ENCODE measurements at places on chromosomes 5 and 9.
A peak's percentile ranks its signal among the peaks of the same experiment; 100 is the strongest.

GRCh38 chr5:10351199-10351905 lies 2.1 kb upstream of the MARCHF6 start:
- no peak for DNase-seq

DNA sequence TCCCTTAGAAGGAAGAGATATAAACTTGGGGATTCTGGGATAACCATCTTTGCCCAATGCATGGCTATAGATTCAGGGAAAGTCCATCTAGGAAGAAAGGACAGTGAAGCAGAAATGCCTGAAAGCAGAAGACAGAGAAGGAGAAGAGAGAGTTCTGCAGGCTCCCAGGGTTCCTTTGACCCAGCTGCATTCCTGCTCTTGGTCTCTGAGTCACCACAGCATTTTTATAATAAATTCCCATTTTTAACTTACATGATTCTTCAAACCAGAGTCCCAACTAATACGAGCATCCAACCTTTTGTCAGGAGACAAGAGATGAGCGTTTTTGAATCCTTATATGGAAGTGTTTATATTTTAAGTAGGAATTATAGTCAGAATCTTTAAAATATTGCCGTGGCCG lies 12.0 kb upstream of the AOPEP start:
- DNase-seq, result no peak

DNA sequence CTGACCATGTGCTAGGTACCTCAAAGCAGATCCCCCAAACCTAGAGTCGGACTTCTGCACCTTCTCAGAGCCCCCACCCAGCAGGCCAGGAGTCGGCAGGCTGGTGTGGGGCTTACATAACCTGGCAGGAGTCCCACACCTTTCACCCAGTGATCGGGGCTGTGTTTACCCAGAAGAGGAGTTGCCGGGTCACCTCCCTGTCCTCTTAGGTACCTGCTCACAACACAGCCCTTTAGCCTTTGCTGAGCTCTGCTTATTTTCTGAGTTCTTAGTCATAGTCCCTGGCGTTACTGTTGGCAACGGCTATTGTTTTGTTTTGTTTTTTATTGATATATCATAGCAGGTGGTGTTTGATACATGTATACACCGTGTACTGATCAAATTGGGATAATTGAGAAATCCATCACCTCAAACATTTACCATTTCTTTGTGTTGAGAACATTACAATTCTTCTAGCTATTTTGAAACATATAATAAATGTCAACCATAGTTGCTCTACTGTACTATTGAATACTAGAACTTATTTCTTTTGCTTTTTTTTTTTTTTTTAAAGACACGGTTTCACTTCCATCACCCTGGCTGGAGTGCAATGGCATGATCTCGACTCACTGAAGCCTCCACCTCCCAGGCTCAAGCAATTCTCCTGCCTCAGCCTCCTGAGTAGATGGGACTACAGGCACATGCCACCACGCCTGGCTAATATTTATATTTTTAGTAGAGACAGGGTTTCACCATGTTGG lies 10.4 kb upstream of the EEIG1 start:
- DNase-seq, result peak; percentile 42

- DNase-seq, result no peak
These were observed 6.5 kb downstream of the STOM start for GRCh38 chr9:121363622-121363961.

- DNase-seq, result no peak
These were observed 60.0 kb upstream of the TUT7 start for GRCh38 chr9:86413971-86414880.

DNA sequence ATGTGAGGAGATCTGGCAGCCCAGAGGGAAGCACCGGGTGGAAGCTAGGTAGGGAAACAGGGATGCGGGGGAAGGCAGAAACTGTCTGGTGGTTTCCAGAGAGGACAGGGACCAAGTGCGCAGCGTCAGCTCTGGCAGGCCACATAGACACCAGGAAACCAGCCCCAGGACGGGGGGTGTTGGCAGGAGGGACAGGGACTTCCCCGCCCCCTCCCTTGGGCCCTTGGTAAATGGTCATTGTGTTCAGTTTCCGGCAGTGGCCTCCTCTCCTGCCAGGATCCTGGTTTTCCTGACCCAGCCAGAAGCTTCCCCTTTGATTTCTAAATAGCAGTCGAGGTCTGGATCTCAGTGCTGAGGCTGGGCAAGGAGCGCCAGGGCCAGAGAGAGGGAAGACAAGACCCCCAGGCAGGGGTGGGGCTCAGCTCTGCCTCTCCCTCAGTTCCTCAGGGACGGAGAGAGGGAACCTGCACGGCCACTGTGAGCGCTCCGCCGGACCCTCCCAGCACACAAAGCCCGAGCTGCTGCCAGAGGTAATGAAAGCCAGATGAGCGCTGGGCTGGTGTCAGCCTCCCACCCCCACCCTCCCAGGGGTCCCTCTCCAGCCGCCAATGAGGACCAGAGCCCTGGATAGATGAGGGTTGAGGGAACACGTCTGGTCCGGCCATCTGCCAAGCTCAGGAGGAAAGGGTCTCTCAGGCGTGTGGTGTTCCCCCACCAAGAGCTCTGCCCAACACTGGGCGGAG lies 1.8 kb downstream of the RALGDS start:
- no peak for DNase-seq

GRCh38 chr5:36875051-36875789 lies 1.3 kb upstream of the NIPBL start:
- peak; percentile 36 for DNase-seq

DNA sequence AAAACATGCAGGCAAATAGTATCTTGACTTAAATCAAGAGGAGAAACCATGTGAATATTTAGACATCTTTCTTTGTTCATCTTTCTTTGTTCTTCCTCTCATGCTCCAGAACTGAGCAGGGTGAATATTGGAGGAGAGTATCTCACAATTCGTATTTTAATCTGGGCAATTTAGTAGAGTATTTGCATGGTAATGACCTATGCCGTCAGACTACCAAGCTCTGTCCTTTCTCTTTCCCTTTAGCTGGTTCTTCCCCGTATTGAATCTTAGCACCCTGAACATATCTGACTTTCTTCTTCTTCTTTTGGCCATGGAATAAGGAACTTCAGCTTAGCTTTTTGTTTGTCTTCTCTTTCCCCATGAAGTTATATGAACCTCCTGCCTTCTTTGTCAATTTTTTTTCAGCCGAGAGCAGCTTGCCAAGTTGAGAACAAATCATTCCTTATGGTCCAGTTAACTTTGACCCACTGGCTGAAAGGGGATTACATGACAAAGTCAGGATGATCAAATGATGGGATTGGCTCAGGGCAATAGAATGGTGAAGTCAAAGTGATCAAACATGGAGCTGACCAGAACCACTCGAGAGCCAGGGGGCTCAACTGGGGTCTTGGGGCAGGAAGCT lies 95.8 kb downstream of the DAPK1 start:
- no peak for DNase-seq

GRCh38 chr5:103211576-103212561 lies 46.7 kb upstream of the MACIR start:
- DNase-seq, result peak; percentile 23

- no peak for DNase-seq
These were observed 538.5 kb upstream of the DMAC1 start for GRCh38 chr9:8337834-8338766.

DNA sequence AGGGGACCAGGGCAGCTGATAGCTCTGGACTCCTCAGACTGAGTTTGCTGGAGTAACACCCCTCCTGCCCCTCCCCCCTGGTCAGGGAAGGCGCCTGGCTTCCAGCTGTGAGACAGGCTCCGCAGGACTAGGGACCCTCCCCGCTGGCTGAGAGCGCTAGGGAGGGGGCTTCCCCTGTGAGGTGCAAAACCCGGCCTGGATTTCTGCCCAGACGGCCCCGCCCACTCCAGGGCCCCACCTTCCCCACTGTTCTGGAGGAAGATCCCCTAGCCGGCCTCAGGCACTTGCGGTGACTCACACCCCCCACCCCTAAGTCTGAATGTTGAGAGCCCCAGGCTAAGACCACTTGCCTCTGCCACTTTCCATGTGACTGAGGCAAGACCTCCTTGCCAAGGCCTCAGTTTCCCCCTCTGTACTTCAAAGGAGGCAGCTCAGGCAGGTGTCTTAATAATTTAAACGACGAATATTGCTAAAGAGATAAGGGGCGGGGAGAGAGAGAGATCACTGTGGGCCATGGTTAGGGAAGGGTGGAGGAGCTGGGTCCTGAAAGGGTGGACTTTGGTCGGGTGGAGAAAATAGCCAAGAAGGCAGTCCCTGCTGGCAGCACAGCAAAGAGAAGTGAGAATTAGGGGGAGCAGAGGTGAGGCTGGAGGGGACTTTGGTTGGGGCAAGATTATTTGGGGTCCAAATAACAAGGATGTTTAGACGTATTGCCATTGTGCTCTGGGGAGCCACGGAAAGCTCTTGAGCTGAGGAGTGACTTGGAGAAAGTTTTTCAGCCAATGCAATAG lies 1.0 kb upstream of the DAB2IP start:
- no peak for DNase-seq

DNA sequence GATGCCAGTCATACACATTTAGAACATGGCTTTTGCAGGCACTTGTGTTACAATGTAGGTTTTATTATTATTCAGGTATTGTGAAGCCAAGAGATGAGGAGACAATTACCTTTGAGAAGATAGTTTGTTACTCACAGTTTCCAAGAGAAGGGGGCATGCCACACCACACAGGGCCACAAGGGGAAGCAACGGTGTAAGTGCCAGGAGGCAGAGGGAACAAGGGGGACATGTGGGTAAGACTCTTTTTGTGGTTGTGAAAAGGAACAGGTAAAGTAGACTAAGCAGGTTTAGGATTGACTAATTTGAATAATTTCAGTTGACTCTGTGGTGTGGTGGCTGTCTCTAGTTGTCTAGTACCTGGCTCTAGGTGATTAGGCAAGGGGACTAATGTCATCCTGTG lies 191.2 kb downstream of the TRPM6 start:
- DNase-seq, result no peak

GRCh38 chr9:134724912-134725604 lies 83.5 kb downstream of the COL5A1 start:
- no peak for DNase-seq

DNA sequence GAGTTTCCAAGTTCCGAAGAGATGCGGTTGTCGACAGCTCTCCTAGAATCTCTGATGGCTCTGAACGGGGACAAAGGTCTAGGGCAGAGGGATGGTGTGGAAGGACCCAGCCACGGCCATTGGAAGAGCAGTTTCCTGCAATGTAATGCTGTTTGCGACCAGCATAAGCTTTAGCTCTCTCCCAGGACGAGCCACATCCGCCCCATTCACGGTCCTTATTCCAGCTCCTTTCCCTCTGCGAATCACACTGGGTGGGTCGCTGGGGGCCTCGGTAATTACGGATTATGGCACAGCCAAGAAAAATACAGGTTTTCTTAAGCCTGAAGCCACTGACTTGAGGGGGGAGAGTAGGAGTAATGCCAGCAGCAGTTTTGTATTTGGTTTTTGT lies 22.7 kb downstream of the ANXA2R start:
- DNase-seq, result no peak

- no peak for DNase-seq
These were observed 260.0 kb downstream of the AUH start for GRCh38 chr9:91101611-91102168.

DNA sequence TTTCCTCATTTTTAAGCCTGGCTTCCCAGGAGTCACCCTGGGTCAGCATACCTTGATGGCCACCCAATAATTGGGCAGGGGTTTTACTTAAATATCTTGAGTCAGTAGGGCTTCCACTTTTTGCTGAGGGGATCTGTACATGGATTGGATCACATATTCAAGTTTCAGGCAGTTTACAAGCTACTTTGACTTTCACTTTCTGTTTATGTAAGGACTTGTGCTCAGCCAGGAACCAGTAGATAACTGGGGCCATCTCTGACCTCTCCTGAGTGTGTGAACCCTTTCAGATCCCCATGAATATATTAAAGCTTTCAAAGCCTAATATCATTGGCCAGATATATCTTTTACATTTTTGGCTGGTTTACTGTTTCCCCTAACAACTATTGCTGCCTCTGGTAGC lies 45.1 kb downstream of the SLCO6A1 start:
- no peak for DNase-seq

- no peak for DNase-seq
These were observed 156.6 kb downstream of the TMEM38B start for GRCh38 chr9:105850852-105851500.

- no peak for DNase-seq
These were observed 11.1 kb upstream of the IFNA5 start for GRCh38 chr9:21316032-21316842.

DNA sequence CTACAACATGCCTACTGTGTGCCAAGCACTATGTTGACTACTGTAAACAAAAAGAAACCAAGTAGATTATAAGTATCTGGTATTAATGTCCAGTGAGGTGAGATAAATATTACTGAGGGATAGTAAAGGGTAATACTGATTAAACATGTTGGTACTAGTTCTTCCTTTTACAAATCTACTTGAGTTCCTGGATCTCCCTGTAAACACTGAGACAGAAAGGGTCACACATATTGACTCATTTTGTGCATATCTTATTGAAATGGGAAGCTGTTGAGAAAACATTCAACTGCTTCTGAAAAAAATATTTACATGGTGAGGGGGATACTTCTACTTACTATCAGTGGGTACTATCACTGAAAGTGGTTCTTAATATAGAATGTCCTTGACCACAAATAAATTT lies 24.3 kb downstream of the EFNA5 start:
- DNase-seq, result no peak

DNA sequence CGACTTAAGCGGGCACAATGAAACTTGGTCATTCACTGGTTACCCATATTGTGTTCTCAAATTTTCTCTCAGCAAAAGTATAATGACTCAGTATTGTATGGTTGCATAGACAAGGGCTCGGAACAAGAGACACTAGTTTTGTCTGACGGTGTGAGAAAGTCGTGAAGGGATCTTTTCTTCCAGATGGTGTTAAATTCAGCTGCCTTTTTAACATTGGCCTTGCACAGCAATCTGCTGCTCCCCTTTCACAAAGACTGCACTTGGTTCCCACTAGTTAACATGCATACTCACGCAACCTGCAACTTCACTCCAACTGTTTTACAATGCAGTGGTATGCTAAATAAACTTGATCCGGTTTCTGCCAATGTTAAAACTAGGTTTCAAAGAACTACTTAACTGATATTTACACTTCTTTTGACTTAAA lies 219.2 kb downstream of the MEF2C start:
- no peak for DNase-seq

DNA sequence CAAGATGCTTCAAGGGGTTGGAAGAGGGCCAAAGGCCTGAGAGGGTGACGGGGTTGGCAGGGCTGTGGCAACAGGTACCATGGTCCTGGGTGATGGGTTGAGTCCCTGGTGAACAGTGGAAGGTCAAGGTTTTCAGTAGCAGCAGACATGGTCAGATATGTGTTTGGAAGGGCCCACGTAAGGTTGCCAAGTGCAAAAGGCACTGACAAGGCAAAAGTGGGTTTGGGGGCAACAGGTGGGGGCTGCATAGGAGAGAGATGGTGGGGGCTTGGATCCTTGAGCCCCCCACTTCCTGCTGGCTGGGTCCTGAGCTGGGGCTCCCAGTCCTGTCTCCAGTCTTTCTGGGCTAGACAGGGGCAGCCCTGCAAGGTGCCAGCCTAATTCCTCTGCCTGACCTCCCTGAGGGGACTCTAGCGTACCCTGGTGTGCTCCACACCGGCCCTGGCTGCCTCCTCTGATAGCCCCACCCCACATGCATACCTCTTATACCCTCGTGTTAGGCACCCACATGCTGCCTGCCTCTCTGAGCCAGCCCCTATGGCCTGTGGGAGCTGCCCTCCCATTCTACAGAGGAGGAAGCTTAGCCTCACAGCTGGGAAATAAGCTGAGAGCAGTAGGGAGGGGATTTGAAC lies 20.9 kb upstream of the NSD1 start:
- DNase-seq, result no peak
